ENCODE measurements at places on chromosomes 12 and 14.

DNA sequence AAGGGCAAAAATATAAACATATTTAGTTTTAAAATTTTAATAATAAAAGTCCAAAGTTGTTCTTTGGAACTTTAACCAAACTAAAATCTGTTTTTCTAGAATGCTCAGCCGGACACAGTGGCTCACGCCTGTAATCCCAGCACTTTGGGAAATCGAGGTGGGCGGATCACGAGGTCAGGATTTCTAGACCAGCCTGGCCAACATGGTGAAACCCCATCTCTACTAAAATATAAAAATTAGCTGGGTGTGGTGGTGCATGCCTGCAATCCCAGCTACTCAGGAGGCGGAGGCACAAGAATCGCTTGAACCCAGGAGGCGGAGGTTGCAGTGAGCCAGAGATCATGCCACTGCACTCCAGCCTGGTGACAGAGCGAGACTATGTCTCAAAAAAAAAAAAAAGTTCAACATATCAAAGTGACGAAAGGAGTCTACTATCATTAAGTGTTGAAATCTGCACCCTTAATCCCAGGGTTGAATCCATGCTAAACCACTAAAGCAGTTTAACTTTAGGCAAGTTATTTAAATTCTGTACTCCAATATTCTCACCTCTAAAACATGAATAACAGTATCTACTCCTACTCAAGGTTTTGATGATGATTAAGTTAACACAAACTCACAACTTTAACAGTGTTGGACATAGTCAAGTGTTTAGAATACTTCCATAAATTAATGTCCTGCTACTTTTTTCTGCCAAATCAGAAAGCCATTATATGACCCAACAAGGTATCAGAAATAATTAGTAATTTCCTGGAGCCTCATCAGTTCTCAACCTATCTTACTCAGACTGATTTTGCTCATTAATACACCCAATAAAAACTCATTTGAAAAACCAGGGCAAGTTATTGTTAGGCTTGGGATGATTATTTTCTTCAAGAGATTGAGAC is 11.0 kb downstream of the HNRNPC start:
- DNase-seq, result no peak

DNA sequence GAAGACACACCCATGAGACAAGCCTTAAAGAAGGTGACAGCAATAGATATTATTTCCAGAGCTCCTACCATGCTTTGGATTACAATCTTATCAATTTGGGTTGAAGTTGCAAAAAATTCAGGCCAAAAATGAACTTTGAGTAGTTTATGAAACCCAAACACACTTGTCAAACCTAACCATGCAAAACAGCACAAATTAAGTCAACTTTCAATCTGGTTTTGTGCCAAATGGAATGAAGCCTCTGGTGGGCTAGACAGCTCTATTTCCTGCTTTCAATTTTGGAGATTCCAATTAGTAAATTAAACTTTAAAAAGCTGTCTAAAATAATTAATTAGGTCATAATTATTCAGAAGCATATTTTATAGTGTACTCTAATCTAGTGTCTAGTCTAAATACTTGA is 203.4 kb downstream of the SYT1 start:
- DNase-seq, result no peak

GRCh38 chr12:115042341-115042740 is 358.4 kb upstream of the TBX3 start:
- peak; percentile 41 for DNase-seq

- DNase-seq, result peak; percentile 85
These were observed 252.1 kb upstream of the NAV3 start for GRCh38 chr12:77578466-77579220.

DNA sequence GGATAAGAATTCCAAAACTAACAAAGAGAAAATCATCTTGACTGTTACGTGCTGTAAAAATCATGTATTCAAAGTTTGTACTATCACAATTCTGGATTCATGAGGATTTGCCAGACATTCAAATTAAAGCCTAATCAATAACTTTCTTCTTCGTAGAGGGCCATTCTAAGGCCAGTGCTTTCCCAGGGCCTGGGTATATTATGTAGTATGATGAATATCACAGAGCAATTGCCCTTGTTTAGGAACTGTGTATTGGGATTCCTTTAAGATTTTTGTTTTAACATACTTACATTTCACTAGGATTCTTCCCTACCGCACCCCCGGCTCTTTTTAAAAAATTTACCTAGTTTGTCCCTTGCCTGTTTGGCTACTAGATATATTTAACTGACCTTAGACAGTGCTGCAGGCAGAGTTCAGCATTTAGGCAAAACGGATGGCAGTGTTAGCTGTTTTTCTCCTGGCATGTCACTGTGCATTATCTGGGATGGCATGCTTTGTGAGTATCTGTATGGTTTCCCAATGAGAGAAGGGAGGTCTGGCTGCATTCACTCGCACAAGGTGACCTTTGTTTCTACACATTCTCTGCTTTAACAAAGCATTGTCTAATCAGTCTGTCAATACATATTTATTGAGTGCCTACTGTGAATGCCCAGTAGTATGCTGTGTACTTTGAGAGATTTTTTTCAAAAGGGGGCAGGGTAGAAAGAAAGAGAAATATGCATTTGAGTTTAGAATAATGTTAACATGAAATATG is 63.3 kb downstream of the ERC1 start:
- peak; percentile 5 for DNase-seq

Data from tongue (tissue), 3 donors.